ENCODE measurements at places on chromosomes 1 and 21.
A peak's percentile ranks its signal among the peaks of the same experiment; 100 is the strongest.

DNA sequence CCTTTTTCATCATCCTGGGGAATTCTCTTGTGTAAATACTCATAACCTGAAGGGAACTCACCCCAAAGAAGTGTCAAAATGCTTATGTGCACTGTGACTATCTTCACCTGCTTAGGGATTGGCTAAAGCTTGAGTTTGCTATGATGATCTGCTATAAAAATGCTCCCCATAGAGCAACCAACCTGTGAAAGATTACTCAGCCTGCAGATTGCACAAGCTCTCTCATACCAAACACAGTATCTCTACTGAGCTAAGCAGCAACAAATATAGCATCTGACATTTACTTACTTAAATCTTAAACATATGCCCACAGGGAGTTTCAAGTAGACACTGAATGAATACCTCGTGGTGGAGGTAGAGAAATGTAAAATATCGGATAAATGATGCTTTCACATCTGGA lies 725.8 kb downstream of the MRPL39 start:
- no peak for DNase-seq

- no peak for DNase-seq
Observed at GRCh38 chr1:29757866-29758780, 521.8 kb downstream of the PTPRU start.

- DNase-seq: no peak
Observed at GRCh38 chr1:225425201-225425786, 2.5 kb downstream of the LBR start.

- no peak for DNase-seq
Observed at GRCh38 chr1:22309572-22309971, 142.1 kb upstream of the ZBTB40 start.

GRCh38 chr1:36775716-36776115 lies 258.6 kb downstream of the GRIK3 start:
- DNase-seq: no peak

GRCh38 chr21:43300496-43301408 lies 126.2 kb downstream of the SIK1 start:
- no peak for DNase-seq

DNA sequence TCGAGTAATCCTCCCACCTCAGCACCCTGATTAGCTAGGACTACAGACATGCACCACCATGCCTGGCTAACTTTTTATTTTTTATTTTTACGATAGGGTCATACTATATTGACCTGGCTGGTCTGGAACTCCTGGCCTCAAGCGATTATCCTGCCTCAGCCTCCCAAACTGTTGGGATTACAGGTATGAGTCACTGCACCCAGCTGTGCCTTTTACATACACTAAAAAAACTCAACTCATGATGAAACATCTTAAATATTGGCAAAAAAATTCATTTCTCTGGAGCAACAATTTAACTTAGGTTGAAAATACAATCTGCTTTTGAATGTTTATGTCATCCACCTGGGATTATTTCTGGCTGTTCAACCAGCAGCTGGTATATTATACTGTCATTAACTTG lies 598.3 kb upstream of the ZP4 start:
- DNase-seq: no peak

GRCh38 chr1:151085953-151086559 lies 15.5 kb downstream of the GABPB2 start:
- no peak for DNase-seq

DNA sequence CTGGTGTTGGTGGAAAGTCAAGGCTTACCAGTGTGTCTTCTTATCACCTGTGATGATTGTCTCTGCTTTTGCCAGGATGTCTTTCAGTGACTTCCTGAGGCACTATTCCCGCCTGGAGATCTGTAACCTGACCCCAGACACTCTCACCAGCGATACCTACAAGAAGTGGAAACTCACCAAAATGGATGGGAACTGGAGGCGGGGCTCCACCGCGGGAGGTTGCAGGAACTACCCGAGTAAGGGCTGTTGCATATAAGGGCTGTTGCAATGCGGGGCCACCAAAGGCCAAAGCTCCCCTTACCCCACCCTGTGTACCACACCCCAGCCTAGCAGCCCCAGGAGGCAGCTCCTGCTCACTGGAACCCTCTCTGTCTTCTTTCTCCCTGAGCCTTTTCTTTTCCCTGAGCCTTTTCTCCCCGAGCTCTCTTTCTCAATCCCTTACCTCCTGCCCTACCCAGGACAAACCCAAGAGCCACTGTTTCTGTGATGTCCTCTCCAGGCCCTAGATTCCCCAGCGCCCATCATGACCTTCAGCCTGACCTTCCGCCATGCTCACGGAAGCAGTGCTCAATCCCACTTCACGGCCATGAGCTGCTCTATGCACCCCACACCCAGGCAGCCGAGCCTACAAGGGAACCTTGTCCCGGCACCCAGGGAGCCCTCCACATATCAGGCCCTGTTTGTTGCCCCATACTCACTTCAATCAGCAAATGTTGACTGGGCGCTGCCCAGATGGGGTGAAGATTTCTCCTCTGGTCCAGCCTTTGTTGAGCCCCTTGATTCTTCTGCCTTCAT lies 40.6 kb downstream of the CAPN2 start:
- no peak for DNase-seq

- DNase-seq: no peak
Observed at GRCh38 chr1:205592443-205593003, 39.3 kb downstream of the ELK4 start.

DNA sequence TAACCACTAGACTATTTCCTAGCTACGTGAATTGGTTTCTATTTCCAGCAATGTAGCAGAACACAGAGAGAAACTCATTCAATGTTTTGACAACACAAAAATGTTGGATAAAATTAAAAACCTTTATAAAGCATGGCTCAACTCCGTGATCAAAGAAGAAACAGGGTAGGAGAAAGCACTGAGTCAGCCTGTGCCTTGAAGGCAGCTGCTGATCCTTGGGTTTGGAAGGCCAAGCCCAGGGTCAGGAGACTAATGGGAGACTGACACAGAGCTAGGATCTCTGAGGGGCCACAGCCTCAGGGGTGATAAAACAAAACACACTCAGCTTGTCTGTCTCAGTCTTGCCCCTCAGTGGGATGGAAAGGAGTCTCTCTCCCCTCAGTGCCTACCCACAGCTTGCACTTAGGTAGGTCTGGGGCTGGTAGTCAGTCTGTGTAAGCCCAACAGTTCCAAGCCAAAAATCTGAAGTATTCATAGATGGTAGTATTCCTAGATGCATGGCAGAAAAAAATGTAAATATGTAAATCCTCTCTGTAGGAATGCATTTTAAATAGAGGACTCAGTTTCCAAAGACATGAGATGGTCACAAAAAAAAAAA lies 53.3 kb downstream of the B3GALNT2 start:
- DNase-seq: no peak

DNA sequence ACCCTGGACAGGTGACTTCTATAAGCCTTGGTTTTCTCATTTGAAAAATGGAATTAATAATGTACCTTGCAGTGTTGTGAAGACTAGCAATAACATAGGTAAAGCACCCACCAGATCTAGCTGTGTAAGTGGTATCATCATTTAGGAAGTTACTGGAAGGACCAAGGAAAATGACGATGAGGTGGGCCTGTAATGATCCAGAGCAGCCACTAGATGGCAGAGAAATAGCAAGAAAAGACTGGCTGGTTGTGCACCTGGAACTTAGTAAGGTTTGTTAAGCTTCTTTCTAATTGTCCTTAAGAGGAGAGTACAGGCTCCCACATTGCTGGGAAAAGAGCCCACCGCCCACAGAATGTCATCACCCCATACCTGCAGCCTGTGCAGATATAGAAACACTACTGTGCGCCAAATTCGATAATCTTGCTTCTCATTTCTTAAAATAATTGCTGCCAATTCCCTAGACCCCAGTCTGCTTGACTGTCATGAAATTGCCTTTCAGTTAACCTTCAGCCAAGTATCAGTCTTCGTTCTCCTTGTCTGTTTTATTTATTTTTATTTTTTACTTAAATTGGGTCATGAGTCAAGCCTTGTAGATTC lies 37.2 kb downstream of the WNT4 start:
- DNase-seq: peak; percentile 67

All from G401 (cell line).